Type B pancreatic cell (in vitro differentiated cells): ENCODE measurements at places on chromosomes 6 and 20. TPM values are rescaled to one million over a fixed set of nuclear protein-coding genes. Genes with fewer than 3 reads are reported as not detected.

- DNase-seq = no peak
Observed at GRCh38 chr6:41586252-41587007, 40.2 kb downstream of the FOXP4 start.

DNA sequence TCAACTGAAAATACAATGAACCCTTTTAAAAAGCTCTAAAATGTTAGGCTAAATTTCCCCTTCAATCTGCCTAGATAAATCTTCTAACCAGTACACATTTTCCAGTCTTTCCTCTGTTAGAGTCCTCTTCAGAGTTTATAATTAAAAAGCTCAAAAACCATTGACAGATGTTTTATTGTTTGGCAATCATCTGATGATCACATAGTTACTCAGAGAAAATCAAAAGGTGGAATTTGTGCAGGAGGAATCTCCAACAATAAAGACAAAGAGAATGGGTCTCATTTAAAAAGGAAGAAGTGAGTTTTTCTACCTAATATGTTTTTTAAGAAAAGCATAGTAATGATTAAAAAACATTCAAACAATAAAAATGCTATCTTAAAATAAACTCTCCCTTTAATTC, 3.1 kb downstream of the TRAPPC3L start:
- DNase-seq = no peak

DNA sequence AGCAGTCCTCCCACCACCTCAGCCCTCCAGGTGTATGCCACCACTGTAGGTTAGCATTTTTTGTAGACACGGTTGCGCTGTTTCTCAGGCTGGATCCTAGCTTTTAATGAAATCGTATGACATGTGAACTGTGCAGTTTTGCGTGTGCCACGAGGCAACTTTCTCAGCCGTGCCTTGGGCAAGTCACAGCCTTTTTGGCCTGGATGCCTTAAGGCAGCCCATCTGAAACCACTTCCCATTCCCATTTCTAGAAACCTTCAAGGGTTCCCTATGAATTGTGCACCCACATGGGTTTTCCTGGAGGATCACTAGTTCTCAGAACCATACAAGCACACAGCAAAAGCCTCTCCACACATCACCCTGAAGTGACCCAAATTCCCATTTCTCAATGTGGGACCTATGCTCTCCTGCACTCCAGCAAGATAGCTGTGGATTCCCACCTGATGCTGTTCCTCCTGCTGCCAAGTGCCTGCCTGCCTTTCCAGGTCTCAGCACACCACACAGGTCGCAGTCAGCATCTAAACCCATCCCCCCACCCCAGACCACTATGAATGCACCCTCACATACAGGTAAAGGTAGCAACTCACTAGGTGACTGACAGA, 28.9 kb downstream of the SNX5 start:
- no peak for DNase-seq

GRCh38 chr20:39851459-39851858, 837.6 kb downstream of the MAFB start:
- DNase-seq = no peak

DNA sequence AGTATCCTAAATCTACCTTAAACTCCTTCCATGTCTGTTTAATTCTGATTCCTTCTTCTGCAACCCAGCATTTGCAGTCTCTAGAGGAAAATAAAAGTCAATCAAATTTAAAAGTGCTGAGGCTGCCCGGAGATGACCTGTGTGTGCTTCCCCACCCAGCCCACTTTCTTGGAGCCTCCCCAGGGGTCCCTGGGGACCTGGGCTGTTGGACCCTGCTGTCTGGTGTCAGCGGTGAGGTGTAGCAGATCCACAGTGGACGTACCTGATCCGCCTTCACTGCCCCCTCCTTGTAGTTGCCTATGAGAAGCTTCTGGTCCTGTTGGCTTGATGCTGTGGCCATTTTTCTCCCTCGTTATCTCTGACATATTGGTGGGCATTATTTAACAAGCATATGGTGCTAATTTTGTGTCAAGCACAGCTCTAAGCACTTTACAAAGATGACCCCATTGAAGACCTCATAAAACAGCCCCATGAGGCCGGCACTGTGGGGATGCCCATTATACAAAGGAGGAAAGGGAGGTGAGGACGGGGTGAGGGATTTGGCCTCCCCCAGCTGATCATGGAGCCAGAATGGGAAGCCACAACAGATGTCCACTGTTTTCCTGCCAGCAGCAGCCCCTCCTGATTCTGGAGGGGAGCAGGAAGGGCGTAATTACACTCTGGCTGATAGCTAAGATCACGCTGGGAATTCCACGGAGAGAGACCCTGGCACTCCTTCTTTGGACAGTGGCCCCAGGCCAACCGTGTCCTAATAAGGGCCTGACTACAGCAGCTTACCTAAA, 628.2 kb downstream of the CDH26 start:
- no peak for DNase-seq

DNA sequence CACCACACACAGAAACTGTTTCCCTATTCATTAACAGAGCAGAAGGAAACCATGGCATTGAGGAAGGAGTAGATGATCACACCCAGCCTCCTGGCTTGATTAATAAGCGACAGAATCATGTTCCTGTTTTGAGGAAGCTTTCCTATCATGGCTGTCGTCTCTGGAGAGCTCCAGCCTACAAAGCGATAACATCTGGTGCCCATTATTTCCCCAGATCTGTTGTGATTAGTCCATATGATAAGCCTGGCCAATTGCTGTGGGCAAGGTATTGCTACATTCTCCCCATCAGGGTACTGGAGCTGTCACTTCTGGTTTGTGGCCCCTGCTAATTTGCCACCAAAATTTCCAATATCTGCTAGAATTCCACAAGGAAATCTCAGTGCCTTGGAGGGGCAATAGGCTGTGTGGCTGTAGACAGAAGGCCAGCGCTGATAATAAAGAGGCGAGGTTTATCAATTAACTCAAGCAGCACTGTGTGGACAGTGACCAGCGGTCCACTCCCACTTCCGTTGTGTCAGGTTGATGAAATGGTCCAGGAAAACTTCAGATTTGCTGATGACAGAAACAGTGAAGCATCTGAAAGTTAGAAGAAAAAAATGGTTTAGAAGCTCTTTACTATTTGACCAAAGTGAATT, 66.4 kb downstream of the OLIG3 start:
- DNase-seq = no peak

DNA sequence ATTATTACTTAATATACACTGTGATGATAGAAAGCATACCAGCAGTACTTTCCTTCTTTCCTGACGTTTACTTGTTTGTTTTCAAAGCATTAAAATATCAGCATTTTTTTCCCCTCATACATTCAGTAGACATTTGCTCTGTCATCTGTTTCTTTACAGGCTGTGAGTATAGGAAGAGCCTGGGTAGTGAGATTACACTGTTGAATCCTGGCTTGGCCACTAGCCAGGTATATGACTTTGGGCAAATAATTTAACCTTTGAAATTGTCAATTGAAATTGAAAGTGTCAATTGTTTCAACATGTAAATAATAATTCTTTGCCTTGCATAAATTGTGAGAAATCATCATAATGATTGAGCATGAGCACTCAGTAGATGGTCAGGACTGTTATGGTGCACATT, 336.2 kb downstream of the CDKAL1 start:
- DNase-seq = no peak

DNA sequence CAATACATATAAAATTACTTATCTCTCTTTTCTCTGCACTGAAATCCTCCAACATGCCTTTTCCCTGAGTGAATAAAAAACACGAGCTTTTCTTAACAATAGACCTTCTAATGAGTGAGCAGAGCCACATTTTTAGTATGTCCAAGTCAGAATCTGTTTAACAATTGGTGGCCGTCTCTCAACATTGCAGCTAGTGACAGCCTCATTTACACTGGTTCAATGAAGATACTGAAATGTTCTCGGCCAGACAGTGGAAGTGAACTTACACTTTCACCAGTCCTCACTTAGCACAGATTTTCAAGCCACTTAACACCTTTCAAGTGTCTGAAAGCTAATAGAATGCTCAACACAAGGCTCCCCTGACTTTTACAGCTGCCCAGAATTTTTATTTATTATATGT, 767.1 kb downstream of the KIF16B start:
- DNase-seq = no peak

DNA sequence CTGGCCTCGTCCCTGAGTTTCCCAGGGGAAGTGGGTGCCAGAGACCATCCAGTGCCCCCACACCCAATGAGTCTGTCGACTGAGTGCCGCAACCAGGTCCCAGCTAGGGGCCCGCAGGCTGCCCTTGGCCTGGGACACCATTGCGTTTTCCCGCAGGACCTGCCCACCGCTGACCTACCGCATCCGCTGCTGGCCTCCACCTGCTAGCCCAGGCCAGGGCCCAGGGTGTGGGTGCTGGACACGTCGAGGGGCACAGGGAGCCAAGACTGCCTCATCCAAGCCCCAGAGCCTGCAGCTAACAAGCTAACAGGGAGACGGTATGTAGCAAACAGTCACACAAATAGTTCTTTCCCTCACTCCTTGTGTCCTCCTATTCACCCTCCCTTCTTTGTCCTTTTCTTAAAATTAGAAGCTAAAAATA, 97.7 kb downstream of the TMEM242 start:
- DNase-seq = peak; percentile 66

- no peak for DNase-seq
Observed at GRCh38 chr6:167442245-167442644, 117.4 kb downstream of the TTLL2 start.

GHRH gene
- total RNA-seq = 0.77 and 3.9 TPM in 2 replicates

CYP39A1 gene
- total RNA-seq = 4.8 and 6.7 TPM in 2 replicates

PRR18 gene
- total RNA-seq = 0.80 and 1.5 TPM in 2 replicates
